ENCODE measurements at places on chromosomes 2 and 18.

GRCh38 chr2:11784747-11785610 is 38.5 kb downstream of the LPIN1 start:
- peak; percentile 37 for DNase-seq

- DNase-seq: no peak
These were observed 40.6 kb downstream of the KIAA2012 start for GRCh38 chr2:202113571-202114142.

- no peak for DNase-seq
These were observed 1209.3 kb upstream of the FAM98A start for GRCh38 chr2:34808426-34808825.

DNA sequence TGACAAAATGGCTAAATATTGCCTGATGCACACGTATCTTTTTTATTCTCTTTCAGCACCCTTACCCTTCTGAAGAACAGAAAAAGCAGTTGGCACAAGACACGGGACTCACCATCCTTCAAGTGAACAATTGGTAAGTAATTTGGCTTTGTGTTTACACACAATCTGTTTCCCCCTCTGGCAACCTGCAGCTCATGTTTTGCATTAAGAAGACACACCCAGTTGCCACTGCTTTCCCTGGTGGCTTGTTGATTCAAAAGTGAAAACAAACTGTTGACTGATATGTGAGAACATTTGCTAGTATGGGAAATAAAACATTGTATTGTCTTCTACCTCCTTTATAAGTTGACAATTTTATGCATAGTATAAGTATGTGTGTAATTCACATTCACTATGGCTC is 113.0 kb downstream of the MEIS1 start:
- no peak for DNase-seq

DNA sequence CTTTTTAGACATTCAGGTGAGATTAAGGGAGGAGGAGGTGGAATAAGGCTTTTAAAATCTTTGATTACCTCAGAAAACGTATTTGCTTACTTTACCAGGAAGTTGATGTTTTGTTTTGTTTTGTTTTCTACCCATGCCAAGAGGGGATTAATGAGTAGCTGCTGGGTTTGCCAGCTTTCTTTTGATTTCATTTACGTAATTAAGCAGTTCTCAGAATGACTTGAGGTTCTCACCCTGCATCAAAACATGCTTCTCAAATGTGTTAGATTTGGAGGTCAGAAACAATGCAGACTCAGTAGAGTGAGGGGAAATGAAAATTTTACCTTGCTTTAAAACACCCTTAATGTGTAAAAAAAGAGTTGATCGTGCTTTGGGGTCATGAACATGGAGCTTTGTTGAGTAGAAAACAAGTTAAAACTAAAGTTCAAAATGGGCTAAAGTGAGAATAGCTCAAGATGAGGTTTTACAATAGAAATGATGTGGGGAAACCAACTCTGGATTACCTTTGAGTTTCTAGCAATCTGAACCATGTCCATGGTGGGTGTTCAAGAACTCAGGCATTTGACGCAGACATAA is 217.1 kb upstream of the EPAS1 start:
- DNase-seq: no peak

- DNase-seq: no peak
These were observed 97.6 kb downstream of the CTIF start for GRCh38 chr18:48636436-48636835.

DNA sequence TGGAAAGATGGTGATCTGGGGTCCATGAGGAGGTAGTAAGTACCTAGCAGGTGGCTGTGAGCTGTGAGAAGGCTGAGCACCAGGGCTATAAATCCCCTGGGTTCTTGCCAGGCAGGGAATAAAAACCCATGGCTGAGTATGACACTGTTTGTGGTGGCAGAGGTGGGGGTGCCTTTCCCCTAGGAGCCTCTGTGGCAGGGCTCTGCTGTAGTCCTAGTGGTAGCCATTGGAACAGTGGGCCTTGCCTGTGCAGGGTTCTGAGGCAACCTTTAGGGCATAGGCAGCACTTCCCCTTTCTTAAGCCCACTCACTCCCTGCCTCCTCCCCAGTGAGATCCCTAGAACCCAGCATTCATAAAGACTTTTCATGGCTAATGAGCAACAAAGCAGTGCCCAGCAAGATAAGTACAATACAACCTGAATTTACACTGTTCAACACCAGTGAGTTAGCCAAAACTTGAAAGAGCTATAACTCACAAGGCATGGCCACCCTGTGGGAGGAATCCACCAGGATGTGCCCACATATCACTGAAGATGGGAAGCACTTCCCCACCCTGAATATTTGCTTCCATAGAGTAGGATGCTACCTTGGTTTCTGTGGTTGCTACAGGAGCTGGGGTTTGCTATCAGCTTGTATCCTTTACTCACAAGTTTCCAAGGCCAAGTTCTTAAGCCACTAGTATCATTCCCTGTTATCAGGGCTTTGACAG is 100.9 kb upstream of the NEUROD1 start:
- DNase-seq: peak; percentile 88

- no peak for DNase-seq
These were observed 187.3 kb downstream of the CAMKMT start for GRCh38 chr2:44549099-44549471.

- no peak for DNase-seq
These were observed 47.9 kb upstream of the PMAIP1 start for GRCh38 chr18:59851784-59852399.

DNA sequence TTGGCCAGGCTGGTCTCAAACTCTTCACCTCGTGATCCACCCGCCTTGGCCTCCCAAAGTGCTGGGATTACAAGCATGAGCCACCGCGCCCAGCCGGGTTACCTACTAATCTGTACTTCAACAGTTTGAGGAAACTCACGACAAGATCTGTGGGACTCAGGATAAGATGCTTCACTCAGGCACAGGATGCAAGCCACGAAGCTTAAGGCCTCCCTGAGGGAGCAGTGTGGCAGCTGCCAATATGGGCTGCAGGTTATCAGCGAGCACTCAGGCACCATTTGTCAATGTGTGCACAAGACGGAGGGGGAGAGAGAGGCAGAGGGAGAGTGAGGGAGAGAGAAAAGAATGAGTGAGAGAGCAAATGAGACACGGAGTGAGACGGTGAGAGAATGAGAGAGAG is 173.6 kb upstream of the RAB6C start:
- no peak for DNase-seq

GRCh38 chr2:120442541-120442922 is 96.6 kb downstream of the INHBB start:
- DNase-seq: no peak

DNA sequence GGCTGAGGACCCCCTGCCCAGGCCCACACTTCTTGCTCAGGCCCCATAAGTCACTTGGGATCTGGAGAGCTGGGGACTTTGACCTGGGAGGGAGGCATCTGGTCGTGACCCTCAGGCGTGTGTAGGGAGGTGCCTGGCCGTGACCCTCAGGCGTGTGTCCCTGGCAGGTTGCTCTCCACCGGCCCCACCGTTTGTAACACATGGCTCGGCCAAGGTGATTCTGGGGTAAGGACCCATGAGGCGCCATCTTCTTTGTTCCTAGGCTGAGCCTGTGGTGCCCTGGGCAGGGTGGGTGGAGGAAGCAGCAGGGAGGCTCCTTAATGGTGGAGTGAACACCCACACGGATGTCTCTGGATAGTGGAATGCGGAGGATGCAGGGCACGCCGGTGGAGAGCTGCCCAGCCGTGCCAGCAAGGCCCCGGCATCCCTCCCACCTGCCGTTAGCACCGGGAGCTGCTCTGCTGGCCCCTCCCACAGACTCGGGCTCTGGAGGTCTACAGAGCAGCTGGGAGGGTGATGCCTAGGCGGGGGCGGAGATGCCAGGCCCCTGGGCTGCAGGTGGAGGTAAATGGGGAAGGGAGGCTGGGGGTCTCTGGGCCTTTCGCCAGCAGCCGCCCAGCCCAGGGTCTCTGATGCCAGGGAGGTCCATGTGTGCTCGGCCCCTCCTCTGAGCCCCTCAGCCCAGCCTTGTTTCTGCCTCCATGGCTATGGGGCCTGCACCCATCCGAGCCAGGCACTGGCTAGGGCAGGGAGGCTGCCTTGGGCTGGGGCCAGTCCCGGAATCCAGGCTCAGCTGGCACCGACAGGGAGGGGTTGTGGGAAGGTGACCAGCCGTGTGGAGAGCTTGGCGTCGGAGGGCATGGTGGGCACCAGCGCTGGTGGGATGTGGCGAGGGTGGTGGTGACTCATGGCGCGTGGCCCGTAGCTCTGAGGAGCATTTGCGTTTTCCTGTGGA is 1.1 kb upstream of the GAL3ST2 start:
- no peak for DNase-seq

GRCh38 chr18:77208964-77209363 is 40.7 kb upstream of the GALR1 start:
- peak; percentile 84 for DNase-seq
